ENCODE measurements at places on chromosomes 6 and 20. TPM values are rescaled to one million over a fixed set of nuclear protein-coding genes. Genes with fewer than 3 reads are reported as not detected.

The UBR2 gene
- total RNA-seq, result 38.8 TPM

The MDN1 gene
- total RNA-seq, result 30.8 TPM

The TNFRSF6B gene
- 11.5 TPM for total RNA-seq

The TREML2 gene
- 0.30 TPM for total RNA-seq

The POU3F2 gene
- total RNA-seq, result not detected

The HLA-DQA2 gene
- total RNA-seq, result 18.5 TPM

The LY6G6F gene
- not detected for total RNA-seq

The SERINC1 gene
- 264 TPM for total RNA-seq

The ELOVL4 gene
- total RNA-seq, result 3.3 TPM

The DZANK1 gene
- total RNA-seq, result 2.5 TPM

The CDYL gene
- 44.2 TPM for total RNA-seq

The APMAP gene
- 43.8 TPM for total RNA-seq

The AHI1 gene
- total RNA-seq, result 65.5 TPM

The ID4 gene
- total RNA-seq, result 111 TPM

The TBC1D32 gene
- total RNA-seq, result 4.5 TPM

The BTN3A1 gene
- 12.0 TPM for total RNA-seq

The SLA2 gene
- total RNA-seq, result 0.99 TPM

Measured in aorta (tissue), 5 donors.